GM12891 (cell line): ENCODE measurements at places on chromosomes 1 and 21.

- no peak for DNase-seq
These were observed 446.1 kb downstream of the SIPA1L2 start for GRCh38 chr1:232183802-232184201.

GRCh38 chr1:181189691-181190363 is 101.3 kb downstream of the IER5 start:
- DNase-seq, result peak; percentile 89

DNA sequence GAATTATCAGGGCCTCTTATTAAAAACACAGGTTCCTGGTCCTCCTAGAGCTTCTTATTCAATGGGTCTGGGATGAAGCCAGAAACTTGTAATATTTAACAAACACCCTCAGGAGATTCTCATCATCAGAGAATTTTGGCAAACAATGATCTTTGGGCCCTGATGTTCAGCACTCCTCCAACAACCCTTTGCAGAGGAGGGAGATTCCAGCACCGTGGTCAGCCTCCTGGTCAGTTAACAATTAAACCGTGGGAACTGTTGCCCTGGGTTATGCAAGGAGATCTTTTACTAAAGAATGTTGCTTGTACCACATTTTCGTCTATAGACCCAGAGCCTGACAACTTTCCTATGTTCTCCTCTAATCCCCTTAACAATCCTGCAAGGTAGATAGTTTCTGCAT is 294.4 kb downstream of the PLPP3 start:
- no peak for DNase-seq

GRCh38 chr1:60969971-60970509 is 112.3 kb upstream of the NFIA start:
- DNase-seq, result no peak

DNA sequence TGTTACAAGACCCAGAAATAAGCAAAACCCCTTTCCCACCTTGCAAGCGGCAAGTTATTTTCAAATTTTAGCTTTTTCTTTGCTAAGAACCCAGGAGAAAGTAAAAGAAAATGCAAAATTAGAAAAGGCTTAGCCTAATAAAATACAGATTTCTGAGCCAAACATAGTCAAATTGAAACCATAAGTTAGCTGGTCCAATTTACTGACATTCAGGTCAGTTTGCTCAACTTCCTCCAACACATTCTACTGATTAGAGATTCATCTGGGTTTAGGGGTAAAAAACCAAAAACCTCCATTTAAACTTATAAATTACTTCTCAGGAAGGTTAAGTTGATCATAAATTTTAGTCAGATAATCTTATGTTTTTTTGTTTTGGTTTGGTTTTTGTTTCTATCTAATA is 701.8 kb upstream of the CXADR start:
- DNase-seq, result no peak

DNA sequence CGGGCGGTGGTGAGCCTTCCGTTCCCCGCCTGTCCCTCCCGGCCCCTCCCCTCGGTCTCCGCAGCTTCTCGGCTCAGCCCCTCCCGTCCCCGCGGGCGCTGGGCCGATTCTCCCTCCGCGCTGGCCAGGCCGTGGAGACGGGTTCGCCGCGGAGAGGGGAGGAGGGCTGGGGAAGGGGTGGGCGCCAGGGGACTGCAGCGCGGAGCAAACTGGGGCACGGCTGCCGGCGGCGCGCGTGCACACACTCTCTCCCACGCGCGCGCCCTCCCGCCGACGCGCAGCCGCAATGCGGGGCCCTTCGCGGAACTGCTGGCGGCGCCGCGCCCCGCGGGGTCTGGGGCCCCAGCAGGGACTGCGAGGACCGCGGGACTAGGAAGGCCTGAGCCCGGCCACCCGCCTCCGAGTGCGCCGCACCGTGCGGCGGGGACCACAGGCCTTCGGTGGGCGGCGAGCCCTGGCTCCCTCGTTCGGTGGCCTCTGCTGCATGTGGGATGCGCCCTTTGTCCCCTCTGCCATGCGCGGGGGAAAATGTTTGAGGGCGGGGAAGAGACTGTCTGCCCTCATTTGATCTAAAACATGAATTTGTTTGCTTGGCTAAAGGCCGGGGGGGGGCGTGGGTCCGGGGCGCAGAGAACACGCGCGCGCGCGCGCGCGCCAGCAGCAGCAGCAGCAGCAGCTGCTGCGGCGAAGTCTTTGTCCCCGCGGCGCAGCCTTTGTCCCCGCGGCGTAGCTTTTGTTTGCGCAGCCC is 90.7 kb upstream of the VAMP3 start:
- no peak for DNase-seq

GRCh38 chr1:198637157-198637556 is 1.7 kb upstream of the PTPRC start:
- DNase-seq, result no peak

DNA sequence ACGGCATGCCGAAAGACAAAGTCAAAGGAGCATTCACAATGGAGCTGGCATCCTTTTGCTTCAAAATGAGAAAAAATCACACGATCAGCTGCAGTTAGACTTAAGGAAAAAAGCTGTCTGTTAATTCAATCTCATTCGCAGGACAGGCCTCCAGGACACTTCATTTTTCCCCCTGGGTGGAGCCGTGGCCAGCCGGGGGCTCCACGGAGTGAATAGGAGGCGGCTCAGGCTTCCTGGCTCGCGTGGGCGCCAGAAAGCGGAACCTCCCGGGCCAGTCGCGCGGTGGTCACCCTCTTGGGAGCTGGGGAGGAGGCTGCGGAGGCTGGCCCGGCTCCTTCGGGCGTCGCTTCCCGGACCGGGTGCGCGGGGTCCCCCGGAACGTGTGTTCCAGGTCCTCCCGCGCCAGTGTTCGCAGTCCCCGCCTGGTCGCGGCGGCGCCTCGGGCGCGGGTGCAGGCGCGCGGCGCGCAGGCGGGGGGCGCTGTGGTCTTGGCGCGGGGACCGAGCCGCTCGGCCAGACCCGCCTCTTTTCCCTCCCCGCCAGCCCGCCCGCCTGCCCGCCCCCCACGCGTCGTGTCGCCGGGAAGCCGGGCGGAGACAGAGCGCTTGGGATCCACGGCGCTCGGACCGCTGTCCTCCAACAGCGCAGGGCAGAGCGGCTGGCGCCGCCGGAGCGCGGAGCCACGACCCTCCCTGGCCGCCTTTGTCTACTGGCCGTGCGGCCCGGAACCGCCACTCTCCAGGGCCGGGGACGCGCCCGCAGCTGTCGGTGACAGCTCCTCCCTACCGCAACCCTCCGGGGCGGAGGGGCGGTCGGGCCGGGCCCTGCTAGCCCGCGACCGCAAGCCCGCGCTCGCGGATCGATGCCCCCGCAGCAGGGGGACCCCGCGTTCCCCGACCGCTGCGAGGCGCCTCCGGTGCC is at the start of gene RHOU:
Gene RHOU, plus strand, starts transcription at position 599 of the 921 bp plus-strand sequence. Its CDS starts 264 bp downstream, at position 863.
- DNase-seq, result peak; percentile 32

GRCh38 chr1:106925750-106926149 is 130.7 kb upstream of the PRMT6 start:
- DNase-seq, result no peak

DNA sequence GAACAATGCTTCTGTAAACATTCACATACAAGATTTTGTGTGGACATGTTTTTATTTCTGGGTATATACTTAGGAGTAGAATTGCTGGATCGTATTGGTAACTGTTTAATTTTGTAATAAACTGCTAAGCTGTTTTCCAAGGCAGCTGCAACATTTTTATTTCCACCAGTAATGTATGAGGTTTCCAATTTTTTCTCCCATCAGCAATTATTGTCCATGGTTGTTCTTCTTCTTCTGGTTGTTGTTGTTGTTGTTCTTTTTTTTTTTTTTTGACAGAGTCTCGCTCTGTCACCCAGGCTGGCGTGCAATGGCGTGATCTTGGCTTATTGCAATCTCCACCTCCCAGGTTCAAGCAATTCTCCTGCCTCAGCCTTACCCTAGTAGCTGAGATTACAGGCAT is 26.9 kb downstream of the ZYG11B start:
- no peak for DNase-seq

DNA sequence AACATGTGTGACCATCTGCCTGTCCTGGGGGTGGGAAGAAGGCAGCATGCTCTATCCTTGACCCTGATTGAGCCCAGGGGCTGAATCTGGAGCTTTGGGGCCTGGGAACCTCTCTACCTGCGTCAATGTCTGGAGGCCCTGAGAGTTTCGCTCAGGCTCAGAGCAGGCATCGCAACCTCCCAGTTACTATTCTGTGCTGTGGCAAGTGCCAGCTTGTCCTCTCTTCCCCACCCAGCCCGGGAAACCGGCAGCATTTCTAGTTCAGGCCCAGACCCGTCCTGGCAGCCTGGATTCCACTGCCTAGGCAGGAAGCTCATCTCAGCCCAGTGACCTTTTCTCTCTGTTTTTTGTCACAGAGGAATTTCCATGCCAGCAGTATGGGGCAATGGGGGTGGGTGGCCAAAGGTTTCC is 10.0 kb upstream of the IRF6 start:
- no peak for DNase-seq

- no peak for DNase-seq
These were observed 884 bp downstream of the LHX4 start for GRCh38 chr1:180230791-180231505.

DNA sequence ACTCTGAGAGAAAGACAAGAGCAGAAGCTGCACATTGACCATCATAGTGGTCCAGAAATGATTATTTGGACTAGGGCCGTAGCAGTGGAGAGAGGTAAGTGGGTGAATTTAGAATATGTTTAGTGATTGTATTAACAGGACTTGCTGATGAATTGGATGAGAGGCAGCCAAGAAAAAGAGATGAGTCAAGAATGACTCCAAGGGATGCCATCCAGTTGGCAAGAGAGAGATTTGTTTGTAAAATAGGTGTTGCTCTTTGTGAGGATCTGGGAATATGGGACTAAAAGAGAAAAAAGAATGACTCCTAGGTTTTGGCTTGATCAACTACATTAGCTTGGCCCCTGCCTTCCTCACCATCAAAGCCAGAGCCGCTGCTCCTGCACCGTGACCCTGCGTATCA is 54.2 kb upstream of the ARTN start:
- no peak for DNase-seq

GRCh38 chr1:201468844-201469644 is at the start of gene PHLDA3:
Gene PHLDA3 (minus strand): TSS chr1:201469188. CDS start chr1:201468786, 402 bp downstream.
- peak; percentile 79 for DNase-seq

- DNase-seq, result no peak
These were observed 44.3 kb downstream of the C8B start for GRCh38 chr1:56921479-56921878.

GRCh38 chr1:68221001-68221979 is 11.0 kb downstream of the WLS start:
- no peak for DNase-seq

- DNase-seq, result no peak
These were observed 11.1 kb downstream of the KRTAP24-1 start for GRCh38 chr21:30271611-30272010.

DNA sequence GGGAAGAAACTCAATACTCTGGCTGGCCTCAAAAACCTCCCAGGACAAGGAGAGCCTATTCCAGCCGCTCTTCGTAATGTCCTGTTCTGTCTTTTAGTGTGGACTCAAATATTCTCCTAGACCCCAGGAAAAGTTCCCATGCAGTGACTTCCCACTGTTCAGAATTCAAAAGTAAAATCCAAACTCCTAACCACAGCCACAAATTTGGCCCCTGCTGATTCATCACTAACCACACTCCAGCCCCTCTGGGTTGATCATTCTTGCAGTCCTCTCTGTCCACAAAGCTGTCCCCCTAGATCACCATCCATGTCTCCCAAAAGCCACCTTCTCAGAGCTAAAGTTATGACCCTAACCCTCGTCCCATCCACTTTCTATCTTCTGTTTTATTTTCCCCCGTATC is 5.1 kb downstream of the CTNNBIP1 start:
- DNase-seq, result no peak

DNA sequence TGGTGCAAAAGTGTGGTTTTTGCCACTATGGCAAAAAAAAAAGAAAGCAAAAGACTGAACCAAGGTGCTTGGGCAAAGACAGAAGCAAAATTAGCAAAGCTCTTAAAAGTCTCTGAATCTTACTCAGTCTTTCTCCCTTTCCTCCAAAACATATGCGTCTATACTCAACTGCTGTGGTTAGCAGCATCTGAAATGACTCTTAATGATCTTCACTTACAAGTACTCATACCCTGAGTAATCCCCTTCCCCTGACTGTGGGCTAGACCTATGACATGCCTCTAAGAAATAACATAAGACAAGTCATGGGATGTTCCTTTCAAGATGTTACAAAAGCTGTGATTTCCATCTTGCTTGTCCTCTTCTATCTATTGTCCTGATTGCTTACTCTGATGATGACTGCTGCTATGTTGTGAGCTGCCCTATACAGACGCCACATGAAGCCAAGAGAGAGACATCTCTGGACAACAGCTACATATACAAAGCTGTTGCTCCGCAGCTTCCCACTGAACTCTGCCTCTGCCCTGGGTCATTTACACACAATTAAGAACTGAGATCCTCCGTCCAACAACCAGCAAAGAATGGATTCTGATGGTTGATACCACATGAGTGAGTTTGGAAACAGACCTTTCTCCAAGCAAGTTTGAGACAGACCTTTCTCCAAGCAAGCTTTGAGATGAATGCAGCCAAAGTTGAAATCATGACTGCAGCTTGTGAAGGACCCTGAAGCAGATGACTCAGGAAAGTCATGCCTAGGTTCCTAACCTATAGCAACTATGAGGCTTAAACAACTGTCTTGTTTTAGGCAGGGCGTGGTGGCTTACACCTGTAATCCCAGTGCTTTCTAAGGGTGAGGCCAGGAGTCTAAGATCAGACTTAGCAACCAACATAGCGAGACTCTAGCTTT is 55.2 kb downstream of the PUM1 start:
- no peak for DNase-seq

- DNase-seq, result no peak
These were observed 173.3 kb downstream of the PTPRU start for GRCh38 chr1:29409616-29410015.

DNA sequence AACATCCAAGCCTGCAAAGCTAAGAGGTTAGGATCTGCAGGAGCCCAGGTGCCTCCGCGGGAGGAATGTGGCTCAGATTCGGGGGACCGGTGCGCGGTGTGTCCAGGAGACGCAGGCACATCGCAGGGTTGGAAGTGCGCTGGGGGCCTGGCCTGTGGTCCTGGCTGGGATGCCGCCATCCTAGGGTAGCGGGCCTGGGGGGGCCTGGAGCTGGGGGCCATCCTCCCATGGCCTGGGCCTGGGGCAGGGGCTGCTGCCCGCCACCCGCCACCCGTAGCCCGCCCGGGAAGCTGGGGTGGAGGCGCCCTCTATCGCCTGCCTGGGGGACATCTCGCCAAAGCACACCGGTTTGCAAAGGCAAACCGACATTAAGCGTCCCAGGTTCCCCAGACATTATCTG is 170.6 kb upstream of the ARHGEF16 start:
- DNase-seq, result peak; percentile 60

- no peak for DNase-seq
These were observed 7.5 kb upstream of the YBX1 start for GRCh38 chr1:42674682-42675081.

DNA sequence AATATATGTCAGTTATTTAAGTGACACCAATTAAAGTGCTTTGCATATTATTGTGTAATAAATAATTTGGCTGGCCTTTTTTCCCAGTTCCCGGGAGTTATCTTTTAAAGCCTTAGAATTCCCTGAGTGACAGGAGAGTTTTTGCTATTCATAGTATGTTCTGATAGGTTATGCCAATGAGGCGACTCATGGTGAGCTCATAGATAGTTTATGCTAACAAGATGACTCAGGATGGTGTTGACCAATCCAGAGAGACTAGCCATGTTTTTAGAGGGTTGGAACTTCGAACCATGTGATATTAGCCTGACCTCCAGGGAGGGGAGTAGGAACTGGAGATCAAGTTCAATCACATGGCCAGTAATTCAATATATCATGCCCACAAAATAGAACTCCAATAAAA is 310.8 kb downstream of the USP25 start:
- no peak for DNase-seq
